ENCODE measurements at places on chromosomes 12 and 14. TPM values are rescaled to one million over a fixed set of nuclear protein-coding genes. Genes with fewer than 3 reads are reported as not detected.

DNA sequence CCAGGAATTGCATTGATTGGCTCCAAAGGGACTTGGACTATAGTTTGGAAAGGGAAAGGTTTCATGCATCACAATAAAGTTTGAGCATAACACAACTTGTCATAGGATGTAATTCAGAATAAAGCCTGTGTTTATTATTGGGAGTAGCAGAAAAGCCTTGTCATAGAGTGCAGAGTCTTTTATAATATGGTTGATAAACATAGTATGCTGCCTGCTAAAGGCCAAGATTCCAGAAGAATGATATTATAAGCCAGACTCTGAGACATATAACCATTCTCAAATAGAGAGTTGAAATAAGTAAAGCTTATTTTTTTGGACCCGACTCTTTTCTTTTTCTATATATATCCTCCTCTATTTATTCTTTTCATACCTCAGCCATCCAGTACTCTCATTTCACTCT, 207.3 kb downstream of the LRIG3 start:
- DNase-seq = no peak

DNA sequence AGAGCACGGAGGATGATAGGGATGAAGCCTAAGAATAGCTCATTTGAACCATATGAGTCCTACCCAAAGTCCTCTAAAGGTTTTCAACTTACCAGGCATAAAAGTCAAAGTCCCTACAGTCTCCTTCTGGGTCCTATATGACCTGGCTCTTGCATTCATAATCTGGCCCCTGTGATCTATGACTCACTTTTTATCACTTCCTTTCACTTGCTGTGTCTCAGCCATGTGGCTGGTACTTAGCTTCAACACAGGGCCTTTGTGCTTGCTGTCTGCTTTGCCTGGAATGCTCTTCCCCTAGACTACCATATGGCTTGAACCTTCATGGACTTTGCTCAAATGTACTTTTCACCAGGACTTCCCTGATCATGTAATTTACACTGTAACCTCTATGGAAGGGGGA, 137.6 kb upstream of the TMTC1 start:
- DNase-seq = no peak

DNA sequence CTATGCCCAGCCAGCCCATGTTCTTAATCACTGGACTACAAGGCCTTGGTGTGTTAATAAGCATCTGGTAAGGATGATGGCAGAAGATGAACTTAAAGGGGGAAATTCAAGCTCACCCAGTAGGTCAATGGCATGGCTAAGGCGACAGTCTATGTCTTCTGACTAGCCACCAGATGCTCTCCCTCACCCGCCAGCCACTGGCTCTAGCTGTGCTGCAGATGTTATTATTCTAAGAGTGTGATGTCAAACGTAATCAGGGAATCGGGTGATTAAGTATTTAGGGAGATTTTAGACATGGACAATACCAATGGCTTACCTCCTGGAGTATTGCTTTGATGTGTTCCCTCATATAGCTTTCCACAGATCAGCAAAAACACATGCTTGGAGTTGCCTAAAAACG, 39.2 kb upstream of the MAX start:
- no peak for DNase-seq

DNA sequence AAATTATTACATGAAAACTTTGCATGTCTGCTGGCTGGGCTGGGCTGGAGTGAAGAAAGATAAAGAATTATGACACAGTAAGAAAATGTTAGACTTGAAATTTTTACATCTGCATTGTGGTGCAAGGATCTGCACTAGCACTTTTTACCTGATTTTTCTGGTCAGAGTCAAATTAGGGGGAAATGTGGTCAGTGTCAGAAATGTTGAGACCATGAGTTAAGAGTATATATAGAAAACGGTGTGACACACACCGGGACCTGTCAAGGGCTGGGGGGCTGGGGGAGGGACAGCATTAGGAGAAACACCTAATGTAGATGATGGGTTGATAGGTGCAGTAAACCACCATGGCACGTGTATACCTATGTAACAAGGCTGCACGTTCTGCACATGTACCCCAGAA, 90.3 kb downstream of the IGF1 start:
- no peak for DNase-seq

DNA sequence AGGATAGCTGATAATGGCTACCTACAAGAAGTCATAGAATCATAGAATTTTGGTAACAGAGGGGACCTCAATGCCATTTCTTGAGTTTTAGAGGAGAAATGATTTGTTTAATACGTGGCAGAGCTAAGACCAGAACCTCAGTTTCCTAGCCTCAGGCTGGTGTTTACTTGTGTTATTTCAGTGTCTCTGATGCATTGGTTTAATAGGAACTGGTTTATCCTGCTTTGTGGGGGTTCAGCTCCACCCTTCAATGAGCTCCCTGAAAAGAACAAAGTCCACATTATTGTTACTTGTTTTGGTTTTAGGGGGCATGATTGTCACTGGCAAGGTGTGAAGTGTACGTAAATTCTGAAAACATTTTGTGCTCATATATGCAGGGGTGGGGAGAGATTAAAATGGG, 55.4 kb downstream of the AKAP6 start:
- DNase-seq = no peak

Gene CFAP73
- total RNA-seq = 0.99 TPM

Gene LRFN5
- 4.9 TPM for total RNA-seq

Gene ABCD2
- total RNA-seq = 2.0 TPM

Gene DNAI7
- 0.26 TPM for total RNA-seq

Gene MMP19
- 23.4 TPM for total RNA-seq

Gene CISTR
- total RNA-seq = not detected

All from body of pancreas (tissue), 4 donors.